ENCODE measurements at places on chromosomes 1 and 21.

DNA sequence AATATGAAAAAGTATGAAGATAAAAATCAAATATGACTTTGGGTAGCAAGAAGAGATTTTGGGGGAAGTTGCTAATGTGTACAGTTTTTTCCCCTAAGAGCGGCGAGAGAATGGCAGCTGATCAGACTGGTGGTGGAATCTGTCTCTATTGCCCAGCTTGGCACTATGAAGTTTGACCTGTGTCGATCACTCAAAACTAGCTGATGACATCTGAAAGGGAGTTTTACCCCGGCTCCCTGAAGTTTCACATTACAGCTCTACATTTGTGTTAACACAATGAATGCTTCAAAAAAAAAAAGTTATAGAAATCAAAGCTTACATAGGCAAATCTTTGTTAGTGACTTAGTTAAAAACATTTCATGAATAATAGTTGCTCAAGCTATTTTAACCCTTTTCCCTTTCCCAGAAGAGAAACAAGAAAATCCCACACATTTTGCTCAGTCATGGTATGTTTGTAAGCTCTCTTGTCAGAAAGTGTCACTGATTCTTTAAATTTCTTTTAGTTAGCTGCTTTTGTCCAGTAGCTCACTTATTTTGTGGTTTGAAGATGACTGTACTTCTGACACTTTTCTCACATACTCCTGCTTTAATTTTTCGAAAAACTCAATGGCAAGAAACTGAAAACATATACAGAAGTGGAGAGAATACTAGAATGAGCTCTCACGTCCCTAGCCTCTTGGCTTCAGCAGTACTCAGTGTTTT lies 41.3 kb downstream of the DYRK1A start:
- no peak for DNase-seq

GRCh38 chr1:8652467-8653046 lies 164.9 kb downstream of the RERE start:
- DNase-seq = no peak

DNA sequence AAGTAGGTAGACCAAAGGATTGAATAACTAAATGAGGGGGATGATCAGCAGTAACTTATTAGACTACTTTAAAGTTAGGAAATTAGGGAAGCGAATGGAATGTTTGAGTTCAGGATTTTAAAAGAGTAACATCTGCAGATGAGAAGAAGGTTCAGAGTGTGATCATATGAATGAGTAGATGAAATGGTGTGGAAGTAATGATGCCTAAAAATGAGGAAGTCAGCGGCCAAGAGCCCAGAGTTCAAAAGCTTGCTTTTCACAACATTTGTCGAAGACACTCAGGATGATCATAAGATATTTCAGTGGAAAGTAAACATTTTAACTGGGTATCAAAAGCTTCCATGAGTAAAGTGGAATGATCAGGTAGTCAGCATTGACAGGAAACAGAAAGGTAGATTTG lies 299.4 kb downstream of the LRRIQ3 start:
- no peak for DNase-seq

- DNase-seq = no peak
Measured at GRCh38 chr1:152197361-152197941, 26.5 kb downstream of the HRNR start.

DNA sequence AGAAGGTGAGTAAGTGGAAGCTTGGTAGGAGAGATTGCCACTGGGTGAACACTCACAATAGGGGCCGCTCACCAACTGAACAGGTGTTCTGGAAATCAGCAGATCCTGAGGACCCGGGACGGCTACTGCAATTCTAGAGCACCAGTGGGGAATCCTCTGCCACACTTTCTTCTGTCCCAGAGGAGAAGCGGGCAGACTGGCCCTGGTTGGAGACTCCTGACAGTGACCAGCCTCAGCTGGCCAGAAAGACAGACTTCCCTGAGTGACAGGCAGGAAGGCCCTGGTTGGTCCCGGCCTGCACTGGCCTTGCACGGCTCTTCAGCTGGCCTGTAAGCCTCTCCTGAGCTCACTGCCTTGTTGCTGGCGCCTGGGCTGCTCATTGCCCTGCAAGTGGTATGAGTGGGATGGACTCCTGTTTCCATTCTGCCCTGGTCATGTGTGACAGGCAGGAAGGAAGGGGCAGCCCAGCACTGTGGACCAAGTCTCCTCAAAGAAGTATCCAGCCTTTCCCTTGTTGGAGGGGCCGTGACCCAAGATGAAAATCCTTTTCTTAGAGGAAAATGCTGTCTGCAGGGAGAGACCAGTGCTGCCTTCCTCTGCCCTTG lies 34.5 kb downstream of the MAN1C1 start:
- no peak for DNase-seq

GRCh38 chr1:15757575-15758342 lies 836 bp upstream of the FBLIM1 start:
- no peak for DNase-seq

- DNase-seq = no peak
Measured at GRCh38 chr1:197399755-197400521, 131.9 kb downstream of the CRB1 start.

GRCh38 chr21:41923186-41923585 lies 30.6 kb downstream of the C2CD2 start:
- DNase-seq = no peak

GRCh38 chr1:193278968-193279367 lies 92.6 kb upstream of the B3GALT2 start:
- no peak for DNase-seq

GRCh38 chr1:44348061-44348485 lies 7.0 kb downstream of the ERI3 start:
- DNase-seq = no peak

- peak; percentile 45 for DNase-seq
Measured at GRCh38 chr1:41416552-41417334, 55.5 kb downstream of the FOXO6 start.

DNA sequence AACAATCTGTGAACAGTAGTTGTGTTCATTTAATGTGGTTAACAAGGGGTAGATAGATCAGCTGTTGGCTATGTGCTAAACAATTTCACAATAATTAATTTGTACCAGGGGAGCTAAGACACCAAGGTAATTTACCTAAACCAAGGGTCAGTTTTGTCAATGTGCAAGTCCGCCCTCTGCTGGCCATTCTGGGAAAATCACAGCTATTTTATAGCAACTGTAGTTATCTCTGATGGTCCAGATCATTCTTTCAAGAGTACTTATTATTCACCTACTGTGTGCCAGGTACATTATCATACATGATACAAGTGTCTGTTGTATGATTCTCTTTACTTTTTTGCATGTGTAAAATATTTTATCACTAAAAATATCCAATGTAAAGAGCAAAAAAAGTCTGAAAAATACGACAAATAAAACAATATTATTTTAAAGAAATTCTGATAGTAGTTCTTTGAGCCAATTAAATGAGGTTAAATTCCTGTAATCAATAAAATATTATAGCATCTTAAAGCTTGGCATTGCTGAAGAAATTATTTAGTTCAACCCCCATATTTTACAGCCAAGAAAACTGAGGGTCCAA lies 312.3 kb upstream of the FAM78B start:
- DNase-seq = no peak

GRCh38 chr21:33967086-33967571 lies 51.5 kb upstream of the ATP5PO start:
- no peak for DNase-seq

GRCh38 chr1:161088587-161089110 lies 709 bp downstream of the NECTIN4 start:
- no peak for DNase-seq
